Muscle of arm (tissue), 14 donors: ENCODE measurements at places on chromosomes 12 and 14. TPM values are rescaled to one million over a fixed set of nuclear protein-coding genes. Genes with fewer than 3 reads are reported as not detected.

- DNase-seq = peak; percentile 43
Measured at GRCh38 chr12:46187023-46187422, 81.8 kb downstream of the SLC38A1 start.

DNA sequence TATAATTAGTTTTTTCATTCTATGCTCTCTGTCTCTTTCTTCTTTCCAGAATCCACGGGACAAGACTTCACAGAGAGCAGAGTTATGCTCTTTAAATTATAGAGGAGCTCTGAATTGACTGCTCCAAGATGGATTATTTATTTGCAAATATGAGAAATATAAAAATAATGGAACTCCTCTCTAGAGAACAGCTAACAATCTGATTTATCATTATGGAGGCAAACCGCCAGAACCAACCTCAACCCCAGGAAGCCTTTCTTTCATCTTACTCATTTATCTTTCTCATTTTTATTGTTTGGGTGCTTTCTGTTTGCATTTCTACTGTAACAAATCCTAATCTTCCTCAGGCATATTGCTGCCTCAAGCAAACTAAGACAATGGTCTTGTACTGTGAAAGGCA is 216.5 kb downstream of the C12orf50 start:
- no peak for DNase-seq

ADCY4 gene
- 26.2 TPM for polyA plus RNA-seq

- DNase-seq = no peak
Measured at GRCh38 chr14:101220921-101221510, 317.5 kb upstream of the RTL1 start.

DNA sequence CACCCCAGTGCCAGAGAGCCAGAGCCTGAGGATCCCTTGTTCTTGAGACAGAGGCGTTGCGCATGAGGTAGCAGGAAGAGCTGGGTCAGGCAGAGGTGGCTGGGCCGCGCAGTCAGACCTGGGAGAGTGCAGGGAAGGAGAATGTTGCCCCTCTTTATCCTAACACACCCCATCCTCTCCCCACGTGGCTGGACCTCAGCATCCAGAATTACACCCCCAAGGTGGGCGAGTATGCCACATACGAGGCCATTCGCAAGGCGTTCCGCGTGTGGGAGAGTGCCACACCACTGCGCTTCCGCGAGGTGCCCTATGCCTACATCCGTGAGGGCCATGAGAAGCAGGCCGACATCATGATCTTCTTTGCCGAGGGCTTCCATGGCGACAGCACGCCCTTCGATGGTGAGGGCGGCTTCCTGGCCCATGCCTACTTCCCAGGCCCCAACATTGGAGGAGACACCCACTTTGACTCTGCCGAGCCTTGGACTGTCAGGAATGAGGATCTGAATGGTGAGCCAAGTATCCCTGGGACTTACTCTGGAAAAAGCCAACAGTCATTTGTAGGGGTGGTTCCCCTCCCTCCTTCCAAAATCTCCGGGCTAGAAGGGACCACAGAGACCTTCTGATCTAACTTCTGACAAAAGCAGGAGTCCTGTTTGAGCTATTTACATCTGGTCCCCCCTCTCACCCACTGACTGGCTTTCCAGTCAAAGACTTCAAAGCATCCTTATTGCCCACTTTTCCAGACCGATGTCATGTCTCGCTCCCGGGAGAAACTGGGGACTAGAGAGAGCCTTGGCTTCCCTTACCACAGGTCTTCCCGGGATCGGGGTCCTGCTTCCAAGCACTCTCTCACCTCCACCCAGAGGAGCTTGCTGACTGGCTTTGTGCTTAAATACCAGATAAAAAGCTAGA is 6.1 kb downstream of the MMP14 start:
- no peak for DNase-seq

DNA sequence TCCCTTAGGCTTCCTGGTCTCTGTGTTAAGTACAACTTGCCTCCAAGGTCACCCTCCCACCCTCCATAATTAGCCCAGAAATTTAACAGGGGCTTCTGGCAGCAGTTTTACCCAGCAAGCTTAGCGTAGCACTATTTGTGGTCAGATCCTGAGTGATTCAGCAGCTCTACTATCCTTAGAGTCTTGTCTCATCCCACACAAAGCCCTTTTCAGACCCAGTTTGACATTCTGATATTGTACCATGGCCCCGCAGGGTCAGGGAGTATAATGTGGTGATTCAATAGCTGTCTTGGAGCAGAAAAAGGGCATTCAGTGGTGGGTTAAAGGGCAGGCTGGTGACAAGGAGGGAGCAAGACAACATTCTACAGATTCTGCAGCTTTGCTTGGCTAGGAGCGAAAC is 153.8 kb upstream of the DDHD1 start:
- no peak for DNase-seq

DNA sequence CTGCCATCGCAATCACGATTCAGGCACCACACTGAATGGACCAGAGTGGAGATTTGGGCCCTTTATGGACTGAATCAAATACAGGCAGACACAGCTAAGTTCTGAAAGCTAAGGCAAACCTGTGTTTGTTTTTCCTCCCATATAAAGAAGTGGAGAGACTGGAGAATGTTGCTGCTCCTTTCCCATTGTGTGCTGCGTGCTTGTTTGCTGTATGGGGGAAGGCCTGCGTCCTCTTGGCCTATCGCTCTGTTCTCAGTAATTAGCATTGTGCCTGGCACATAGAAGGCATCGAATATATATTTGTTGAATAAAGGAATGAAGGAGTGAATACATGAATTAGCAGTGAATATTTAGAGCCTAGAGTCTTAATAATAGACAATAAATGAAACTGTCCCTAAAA is 12.4 kb downstream of the ST8SIA1 start:
- DNase-seq = no peak

LRTM2 gene
- 0.20 TPM for polyA plus RNA-seq

DNA sequence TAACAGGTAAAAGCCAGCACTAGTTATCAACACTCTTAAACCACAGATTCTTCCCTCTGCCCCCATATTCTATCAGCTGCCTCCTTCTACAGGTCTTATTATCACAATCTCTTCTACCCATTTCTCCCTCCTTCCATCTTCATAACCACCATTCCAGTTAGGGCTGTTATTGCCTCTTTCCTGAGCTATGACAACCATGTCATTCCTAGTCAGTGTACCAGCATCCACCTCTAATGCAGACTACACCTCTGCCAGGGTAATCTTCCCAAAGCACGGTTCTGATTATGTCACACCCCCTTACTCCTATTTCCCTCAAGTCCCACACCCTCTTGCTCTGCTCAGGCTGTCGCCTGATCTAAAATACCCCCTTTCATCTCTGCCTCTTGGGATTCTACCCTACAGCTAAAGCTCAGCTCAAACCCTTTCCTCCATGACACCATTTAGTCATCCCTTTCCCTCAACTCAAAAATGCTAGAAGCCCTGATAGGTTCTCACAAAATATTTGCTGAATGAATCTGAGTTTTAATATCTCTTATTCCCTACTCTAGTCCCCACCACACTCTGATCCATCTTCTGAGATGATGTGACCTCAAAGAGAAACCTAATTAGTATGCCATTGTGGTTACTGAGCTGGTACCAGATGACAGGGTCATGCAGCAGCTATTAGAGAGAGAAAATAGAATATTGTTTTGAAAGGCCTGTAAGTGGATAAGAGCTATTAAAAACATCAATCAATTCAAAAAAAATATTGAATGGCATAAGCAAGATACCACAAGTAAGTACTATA is 11.7 kb downstream of the RACGAP1 start:
- no peak for DNase-seq

MUCL1 gene
- not detected for polyA plus RNA-seq

- no peak for DNase-seq
Measured at GRCh38 chr14:67263499-67264149, 22.4 kb downstream of the PALS1 start.

DNA sequence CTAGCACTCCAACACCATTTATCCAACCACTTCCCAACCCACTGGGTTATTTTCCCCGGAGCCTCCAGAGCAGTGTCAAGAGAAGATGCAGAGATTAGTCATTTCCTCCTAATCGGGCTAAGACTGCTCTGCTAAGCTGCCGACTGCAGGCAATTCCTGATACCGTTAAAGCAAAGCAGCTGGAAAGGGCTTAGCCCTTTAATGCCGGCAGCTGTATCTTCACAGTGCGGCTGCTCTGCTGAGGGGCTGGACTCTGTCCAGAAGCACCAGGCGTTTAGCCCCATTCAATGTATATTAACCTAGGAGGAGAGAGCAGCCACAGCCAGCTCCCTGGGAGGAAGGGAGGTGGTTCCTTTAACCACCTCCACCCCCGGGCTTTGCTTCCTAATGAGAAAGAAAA is 11.1 kb downstream of the AQP6 start:
- peak; percentile 62 for DNase-seq

DPY19L2 gene
- polyA plus RNA-seq = 15.1 TPM

RD3L gene
- polyA plus RNA-seq = not detected

DNA sequence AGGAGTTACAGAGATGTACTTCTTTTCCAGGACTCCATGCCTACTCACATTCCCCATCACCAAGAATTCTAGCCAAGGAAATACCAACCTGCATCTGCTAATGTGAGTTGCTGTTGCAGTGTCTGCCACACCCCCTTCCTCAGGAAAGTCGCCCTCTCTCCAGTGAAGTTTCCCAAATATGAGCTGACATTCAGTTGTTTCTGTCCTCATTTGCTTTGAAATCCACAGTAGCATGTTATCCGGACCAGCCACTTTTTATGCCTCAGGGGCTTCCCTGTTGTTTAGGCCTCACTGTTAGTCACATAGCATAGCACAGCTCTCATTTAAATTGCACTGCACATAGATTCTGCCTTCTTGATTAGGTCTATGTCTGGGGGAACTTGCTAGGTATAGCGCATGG is 212.4 kb downstream of the EGLN3 start:
- no peak for DNase-seq
